HL-60 (cell line): ENCODE measurements at places on chromosomes 6 and 20.
A peak's percentile ranks its signal among the peaks of the same experiment; 100 is the strongest.

- DNase-seq, result no peak
Measured at GRCh38 chr6:19515939-19516338, 321.2 kb upstream of the ID4 start.

DNA sequence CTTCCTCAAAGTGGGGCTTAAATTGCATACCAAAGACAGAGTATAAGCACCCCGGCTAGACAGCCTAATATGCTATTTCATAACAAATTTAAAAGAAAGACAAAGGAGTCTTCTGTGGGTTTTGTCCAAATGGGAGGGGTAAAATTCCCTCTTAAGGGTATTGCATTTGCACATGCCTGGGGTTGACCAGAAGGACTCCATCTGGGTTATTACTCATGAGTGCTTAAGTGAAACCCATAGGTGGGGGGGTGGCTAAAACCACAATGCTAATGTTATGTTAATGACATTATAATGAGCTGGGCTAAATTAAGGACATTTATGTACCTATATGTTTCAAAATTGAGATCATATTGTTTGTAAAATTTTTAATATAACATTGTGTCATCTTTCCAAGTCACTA is 15.0 kb downstream of the IMPG1 start:
- no peak for DNase-seq

DNA sequence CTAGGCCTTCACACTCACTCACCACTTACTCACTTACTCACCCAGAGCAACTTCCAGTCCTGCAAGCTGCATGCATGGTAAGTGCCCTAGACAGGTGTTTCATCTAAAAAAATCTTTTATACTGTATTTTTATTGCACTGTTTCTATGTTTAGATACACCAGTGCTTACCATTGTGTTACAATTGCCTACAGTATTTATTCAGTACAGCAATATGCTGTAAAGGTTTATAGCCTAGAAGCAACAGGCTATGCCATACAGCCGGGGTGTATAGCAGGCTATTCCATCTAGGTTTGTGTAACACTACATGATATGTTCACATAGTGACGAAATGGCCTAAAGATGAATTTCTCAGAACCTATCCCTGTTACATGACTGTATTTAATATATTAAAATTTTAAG is 37.1 kb upstream of the KCNK5 start:
- DNase-seq, result no peak

DNA sequence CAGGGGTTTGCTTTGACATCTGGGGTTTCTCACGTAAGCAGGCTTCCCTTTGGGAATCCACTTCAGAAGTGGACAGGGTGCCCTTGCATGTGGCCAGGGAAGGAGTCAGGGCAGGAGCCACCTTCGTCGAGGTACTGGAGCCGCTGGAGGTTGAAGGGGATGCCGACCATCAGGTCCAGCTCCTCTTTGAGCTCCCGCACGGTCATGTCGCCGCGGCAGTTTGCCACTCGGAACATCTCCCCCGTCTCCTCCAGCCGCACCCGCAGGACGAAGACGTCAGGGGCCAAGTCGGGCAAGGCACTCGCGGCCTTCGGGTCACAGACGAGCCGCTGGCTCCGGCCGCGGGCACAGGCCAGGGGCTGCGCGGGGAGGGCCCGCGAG is 360 bp downstream of the ANKRD60 start:
- DNase-seq, result no peak

DNA sequence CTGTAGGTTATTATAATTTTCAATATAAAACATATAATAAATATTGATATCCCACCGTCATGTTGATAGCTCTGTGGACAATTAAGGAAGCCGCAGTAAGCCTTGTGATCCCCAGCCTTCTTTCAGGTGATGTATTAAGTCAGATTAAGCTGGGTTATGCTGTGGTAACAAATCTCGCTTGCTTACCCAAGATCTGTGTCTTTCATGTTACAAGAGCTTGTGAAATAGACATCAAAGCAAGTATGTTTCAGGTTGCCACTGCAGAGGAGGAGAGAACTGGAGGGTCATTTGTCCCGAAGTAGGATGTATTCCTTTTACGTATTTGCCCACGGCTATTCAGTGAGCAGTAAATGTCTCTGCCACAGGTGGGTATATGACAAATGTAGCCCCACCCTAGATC is 17.8 kb upstream of the BCKDHB start:
- no peak for DNase-seq

GRCh38 chr20:63860325-63861051 is 810 bp upstream of the ABHD16B start:
- DNase-seq, result peak; percentile 88

GRCh38 chr6:113923526-113923925 is 47.4 kb downstream of the HDAC2 start:
- no peak for DNase-seq

- DNase-seq, result no peak
Measured at GRCh38 chr20:14412065-14412681, 74.8 kb upstream of the FLRT3 start.

DNA sequence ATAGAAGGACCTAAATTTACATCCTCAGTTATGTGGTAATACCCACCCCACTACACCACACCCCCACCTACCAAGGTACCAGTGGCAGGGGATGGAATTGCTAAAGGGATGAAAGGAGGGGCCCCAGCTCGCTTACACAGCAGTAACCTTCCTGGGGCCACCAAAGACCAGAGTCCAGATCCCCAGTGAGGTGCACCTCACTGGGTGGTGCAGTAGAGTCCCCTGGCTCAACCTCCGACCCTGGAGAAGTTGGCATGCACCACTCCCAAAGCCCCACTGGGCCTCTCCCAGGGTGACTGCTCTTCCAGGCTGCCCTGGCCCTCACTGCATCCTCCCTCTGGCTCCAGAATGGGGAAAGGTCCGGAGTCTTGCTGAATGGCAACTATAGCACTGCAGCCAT is 816 bp downstream of the UNC5CL start:
- no peak for DNase-seq

DNA sequence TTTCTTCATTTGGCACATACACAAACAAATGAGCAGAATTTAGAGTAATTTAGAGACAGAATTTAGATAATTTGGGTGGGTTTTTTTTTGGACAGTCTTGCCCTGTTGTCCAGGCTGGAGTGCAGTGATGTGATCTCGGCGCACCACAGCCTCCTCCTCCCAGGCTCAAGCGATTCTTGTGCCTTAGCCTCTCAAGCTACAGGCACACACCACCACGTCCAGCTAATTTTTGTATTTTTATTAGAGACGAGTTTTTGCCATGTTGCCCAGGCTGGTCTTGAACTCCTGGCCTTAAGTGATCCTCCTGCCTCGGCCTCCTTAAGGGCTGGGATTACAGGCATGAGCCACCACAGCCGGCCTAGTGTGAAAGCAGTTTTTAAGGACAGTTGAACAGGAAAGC is 127.8 kb downstream of the MTHFD1L start:
- DNase-seq, result no peak

DNA sequence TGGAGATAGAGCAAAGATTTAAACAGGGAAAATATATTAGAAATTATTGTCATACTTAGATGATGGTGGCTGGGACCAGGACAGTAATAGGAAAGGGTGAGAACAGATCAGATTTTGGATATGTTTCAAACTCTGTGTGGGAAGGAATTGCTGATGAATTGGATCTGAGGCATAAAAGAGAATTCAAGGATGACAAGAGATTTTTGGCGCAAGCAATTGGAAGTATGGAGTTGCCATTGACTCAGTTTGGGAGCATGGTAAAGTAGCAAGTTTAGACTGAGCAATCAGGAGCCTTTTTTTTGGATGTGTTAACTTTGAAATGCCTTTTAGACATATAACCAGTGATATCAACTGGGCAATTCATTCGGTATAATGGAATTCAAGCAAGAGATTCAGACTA is 14.4 kb downstream of the TAB2 start:
- DNase-seq, result no peak

- DNase-seq, result peak; percentile 59
Measured at GRCh38 chr20:52083627-52084232, 107.8 kb downstream of the ZFP64 start.

DNA sequence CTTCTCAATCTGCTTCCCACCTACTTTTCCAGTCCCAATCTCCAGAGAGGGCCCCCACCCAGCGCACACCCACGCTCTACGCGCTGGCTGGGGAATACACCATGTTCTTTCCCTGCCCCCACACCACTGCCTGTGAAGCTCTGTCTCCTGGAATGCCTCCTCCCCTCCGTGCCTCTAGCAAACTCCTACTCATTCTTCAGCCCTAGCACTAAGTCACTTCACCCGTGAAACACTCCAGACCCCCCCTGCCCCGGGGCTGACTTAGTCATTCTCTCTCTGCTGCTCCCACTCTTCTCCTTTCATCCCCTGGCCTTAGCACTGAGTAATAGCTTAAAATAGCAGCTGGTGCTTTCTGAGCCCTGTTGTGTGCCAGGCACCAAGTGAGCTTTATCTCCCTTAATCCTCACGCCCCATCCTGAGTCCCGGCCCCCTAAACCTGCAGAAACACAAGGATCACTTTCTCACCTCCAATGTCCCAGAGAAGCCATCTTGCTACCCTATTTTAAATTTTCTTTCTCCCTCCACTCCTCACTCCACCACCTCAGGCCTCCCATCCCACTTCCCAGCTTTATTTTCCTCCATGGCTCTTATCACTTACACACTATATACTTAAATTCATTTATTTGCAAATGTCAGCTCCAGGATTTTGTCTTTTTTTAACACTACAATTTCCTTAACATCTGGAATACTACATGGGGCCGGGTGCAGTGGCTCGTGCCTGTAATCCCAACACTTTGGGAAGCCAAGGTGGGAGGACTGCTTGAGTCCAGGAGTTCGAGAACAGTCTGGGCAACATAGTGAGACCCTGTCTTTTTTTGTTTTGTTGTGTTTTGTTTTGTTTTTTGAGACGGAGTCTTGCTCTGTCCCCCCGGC is 6.3 kb upstream of the PARD6B start:
- no peak for DNase-seq

DNA sequence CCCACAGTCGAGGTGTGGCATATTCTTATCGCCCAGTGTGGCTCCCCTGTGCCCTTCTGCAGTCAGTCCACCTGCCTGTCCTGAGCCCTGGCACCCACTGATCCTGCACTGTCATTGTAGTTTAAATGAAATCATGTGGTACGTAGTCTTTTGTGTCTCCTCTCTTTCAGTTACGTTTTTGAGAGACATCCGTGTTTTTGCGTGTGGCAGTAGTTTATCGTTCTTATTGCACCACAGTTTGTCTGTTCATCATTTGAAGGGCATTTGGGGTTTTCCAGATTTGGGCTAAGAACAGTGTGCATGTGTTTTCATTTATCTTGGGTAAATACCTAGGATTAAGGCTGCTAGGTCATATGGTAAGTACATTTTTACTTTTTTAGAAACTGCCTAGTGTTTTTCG is 49.3 kb downstream of the SPATA2 start:
- no peak for DNase-seq

- DNase-seq, result no peak
Measured at GRCh38 chr20:11193241-11193640, 519.4 kb upstream of the JAG1 start.

DNA sequence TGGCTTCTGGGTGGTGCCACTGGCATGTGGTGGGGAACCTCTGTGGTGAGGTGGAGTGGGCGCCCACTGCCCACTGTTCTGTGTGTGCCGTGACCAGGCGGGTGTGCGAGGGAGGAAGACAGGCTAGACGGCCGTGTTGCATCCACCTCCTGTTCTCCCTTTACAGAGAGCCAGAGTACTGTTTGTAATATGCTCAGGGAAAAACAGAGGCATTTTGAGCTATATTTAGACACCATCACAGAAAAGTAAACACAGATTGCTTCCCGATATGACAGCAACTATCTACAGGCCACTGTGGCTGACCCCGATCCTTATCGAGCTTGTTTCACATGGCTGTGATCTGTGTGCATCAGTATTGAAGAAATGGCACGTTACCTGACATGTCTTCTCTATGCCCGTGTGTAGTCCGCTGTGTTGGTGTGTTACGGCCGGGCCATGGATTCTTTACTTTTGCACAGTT is 45.6 kb downstream of the ARID1B start:
- DNase-seq, result no peak

DNA sequence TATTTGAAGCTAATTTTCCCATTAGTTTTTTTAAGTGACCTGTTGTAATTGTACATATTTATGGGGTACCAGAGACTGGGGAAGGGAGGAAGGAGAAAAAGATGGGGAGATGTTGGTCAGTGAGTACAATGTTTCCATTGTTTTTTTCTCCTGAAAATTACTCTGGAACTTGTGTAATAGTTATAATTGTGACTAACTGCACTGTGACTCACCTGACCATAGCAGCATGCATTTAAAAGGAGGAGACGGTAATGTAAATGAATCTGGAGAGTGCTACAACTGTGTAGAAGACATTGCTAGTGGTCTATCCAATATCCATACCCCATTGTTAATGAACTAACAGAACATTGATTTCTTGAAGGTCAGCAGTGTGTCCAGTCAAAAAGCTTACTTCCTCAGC is 133.4 kb downstream of the RFPL4B start:
- no peak for DNase-seq

GRCh38 chr6:5300206-5300764 is 39.0 kb downstream of the FARS2 start:
- DNase-seq, result no peak

- no peak for DNase-seq
Measured at GRCh38 chr6:3294396-3294795, 35.6 kb downstream of the PSMG4 start.

DNA sequence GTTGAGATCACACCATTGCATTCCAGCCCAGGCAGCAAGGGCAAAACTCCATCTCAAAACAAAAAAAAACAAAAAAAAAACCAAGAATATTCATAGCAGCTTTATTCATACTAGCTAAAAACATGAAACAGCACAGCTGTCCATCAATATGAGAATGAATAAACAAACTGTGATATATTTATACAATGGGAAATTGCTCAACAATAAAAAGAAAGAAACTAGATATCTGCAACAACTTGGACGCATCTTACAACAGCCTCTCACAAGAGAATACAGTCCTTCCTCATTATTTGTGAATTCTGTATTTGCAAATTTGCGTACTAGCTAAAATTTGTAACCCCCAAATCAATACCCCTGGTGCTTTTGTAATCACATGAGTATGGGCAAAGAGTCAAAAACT is 28.2 kb upstream of the SPAG4 start:
- no peak for DNase-seq

- peak; percentile 82 for DNase-seq
Measured at GRCh38 chr20:50260479-50261221, 70.0 kb downstream of the CEBPB start.

GRCh38 chr6:81938991-81939732 is 186.7 kb upstream of the TENT5A start:
- DNase-seq, result no peak

GRCh38 chr20:36490191-36490590 is 51.1 kb upstream of the MYL9 start:
- no peak for DNase-seq

DNA sequence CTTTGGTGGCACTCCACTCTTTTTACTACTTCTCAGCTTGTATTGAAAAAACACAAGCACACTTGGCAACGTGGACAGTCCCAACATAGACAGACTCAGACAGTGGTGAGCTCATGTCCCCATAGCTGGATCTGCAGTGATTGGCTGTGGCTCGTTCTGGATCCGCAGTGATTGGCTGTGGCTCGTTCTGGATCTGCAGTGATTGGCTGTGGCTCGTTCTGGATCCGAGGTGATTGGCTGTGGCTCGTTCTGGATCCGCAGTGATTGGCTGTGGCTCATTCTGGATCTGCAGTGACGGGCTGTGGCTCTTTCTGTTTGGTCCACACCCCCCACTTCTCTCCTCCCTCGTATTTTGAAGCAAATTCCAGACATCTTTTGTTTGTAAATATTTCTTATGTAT is 28.0 kb downstream of the OSBPL2 start:
- DNase-seq, result no peak
